GM12878 (cell line): ENCODE measurements at places on chromosomes 2 and 18.

DNA sequence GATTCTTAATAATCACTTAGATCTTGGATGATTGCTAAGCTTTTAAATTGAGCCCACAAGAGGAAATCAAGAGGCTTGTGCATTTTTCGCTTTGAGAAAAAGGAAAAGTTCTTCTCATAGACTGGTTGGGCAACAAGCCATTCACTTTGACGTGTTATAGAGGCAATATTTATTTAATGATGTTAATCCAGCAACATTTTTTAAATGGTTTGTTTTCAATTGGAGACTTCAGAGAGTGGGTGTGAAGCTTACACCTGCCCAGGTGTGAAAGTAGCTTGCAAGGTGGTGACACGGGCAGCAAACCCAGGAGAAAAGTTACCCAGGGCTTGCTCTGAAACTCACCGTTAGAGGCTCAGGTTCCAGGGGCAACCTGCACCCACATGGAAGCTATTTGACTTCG, 858.9 kb downstream of the GALR1 start:
- no peak for DNase-seq

GRCh38 chr2:220046507-220046906, 419.1 kb downstream of the SLC4A3 start:
- no peak for DNase-seq

GRCh38 chr2:217527590-217528202, 475.1 kb downstream of the TNS1 start:
- DNase-seq = no peak

- no peak for DNase-seq
These were observed 20.1 kb downstream of the ASAP2 start for GRCh38 chr2:9226458-9227380.

DNA sequence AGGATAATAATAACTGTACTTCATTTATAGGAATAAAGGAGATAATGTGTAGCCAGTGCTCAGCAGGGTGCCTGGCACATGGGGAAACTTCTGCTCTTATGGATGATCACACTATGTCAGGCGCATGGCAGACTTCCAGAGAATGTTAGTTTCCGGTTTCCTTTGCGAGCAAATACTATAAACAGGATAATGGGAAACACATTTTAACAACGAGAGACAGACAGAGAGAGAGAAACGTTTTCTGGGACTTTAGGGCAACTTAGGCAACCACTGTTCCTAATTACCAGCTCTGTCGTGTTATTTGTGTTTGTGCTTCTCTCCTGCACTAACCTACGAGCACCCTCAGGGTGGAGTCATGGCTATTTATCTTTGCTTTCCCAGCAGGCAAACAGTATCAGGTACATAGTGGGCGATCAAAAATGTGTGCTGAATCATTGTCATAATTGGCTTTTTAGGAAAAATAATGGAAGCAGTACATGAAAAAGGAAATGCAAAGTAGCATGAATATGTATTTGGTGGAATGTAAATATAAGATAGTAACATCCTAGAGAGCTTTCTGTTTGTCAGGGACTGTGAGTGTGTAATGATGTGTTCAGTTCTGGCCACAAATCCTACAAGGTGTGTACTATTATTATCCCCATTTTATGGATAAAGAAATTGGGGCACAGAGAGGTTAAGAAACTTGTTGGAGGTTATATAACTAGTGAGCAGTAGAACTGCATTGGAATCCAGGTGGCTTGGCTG, 36.8 kb upstream of the IGFBP2 start:
- no peak for DNase-seq

DNA sequence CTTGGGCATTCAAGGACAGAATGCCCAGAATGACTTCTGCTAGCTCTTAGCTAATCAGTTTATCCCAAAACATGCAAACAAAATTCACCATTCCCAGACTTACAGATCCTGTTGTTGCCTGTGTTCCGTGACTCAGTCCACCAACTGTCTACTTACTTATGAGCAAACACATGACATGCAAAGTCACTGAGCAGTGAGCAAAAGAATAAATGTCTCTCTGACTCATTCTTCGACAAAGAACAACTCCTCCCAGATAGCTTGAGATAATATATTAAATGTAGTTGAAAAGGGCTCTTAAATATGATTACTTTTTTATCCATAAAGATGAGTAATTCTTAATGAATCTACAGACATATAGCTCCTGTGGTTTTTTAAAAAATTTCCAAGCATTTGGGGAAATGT, 9.0 kb upstream of the CREG2 start:
- DNase-seq = no peak

- no peak for DNase-seq
These were observed 231.2 kb upstream of the RAB6C start for GRCh38 chr2:129748250-129748649.

DNA sequence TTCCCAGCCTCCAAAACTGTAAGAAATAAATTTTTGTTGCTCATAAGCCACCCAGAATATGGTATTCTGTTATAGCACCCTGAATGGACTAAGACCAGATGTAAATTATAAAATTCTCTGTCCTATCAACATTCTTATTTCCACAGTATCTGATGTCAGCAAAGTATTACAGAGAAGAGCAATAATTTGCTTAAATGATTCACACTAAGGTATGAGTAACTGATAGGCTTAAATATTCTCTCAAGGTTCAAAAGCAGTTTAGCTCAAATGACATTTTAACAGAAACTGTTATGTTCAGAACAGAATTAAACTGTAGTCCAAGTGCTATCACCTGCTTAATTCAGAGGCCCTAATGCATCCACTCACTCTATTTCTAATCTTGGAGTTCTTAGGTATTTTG, 12.8 kb downstream of the SESTD1 start:
- no peak for DNase-seq

- DNase-seq = no peak
These were observed 37.6 kb upstream of the MGAT5 start for GRCh38 chr2:134216152-134216829.

DNA sequence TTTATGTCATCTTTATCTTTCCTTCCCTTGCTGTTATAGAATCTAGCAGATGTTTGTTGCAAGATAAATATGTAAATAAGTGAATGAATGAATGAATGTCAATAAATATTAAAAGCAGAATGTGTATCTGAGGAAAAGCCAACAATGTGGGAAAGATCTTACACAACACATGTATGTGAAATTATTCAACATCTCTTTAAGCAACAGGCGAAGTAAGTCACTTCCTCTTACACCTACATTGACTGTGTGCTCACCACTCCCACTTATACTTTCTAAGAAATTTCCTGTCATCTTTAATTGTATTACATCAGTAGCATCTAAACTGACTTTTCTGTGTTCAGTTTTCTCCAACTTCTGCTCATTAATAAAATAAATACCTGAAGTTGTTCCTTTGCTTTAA, 43.0 kb downstream of the RAD51AP2 start:
- DNase-seq = no peak

DNA sequence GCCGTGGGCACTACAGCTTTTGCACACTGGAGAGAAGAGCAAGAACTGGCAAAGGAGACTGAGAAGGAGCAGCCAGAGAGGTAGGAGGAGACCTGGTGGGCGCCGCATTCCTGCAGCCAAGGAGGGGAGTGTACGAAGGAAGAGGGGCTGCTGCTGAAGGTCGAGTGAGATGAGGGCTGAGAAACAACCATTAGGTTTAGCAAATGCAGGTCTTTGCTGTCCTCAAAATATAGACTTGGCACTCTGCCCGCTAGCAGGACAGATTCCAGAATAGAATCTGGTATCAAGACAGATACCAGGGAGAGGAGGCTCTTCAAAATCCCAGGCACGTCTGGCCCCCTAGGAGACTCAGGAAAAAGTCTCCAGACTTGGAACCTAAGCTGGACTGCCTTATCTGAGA, 83.0 kb downstream of the TGOLN2 start:
- no peak for DNase-seq

DNA sequence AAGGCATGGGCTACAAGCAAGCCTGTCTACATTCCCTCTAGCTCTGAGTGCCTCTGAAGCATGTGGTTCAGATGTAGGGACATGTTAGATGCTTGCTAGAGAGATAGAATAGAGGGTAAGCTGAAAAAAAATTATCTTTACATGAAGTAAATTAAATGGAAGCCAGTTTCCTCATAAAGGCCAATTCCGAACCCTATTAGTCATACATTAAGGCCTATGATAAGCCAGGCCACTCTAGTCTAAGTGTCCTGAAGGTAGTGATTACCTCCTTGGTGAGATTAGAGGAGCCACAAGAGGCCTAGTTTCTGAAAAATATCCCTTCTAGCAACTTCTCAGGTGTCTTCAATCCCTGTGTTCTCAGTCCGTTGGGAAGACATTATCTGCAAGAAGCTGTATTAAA, 72.4 kb upstream of the NPAS2 start:
- no peak for DNase-seq

GRCh38 chr2:37623406-37623805, 48.0 kb downstream of the CDC42EP3 start:
- no peak for DNase-seq

GRCh38 chr18:32509111-32509510, 38.4 kb upstream of the GAREM1 start:
- no peak for DNase-seq

DNA sequence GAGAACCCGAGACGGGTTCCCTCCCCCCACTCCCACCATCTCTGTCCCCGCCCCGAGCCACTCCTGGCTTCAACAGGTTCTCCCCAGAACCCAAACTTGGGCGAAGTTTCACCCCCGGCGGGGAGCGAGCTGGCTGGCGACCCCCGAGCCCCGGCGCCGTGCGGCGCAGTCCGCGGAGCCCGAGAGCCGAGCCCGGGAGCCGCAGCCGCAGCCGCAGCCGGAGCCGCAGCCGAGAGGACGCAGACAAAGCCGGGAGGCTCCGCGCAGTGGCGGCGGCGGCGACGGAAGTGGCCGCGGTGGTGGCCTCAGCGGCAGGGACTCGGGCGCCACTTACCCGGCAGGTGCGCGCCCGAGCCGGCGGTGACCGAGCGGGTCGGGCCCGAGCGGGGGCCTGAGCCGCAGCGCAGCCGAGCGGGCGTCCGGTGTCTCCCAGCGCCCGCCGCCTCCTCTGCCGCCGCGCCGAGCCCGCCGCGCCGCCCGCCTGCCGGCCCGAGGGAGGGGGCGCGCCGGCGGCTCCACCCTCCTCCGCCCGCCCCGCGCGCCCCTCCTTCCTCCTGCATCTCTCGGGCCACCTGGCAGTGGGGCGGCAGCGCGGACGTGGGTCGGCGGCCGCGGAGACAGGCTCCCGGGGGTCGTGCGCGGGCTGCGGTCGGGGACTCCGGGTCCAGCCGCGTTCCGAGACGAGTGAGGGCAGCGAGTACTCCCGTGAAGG, at the start of gene ECEL1:
Gene ECEL1, minus strand, starts transcription at position 450 of the 712 bp plus-strand sequence. CDS start 1,181 bp downstream, outside the sequence.
- no peak for DNase-seq

DNA sequence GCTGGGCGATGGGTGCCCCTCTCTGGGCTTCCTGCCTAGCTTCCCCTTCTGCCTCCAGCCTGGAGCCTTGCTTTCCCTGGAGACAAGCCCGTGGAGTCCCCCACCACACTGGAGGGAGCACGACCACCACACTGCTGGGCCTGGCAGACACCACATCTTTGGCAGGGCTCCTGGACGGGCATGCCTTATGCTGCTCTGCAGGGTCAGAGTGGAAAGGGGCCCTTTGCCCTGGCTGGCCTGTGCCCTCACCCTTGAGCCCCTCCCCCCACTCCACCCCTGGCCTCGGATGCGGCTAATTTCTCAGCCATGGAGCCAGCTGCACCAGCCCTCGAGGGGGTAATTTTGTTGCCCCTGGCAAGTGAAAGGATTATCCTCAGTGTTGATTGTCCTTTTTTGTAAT, 194.5 kb downstream of the LOXHD1 start:
- DNase-seq = no peak

DNA sequence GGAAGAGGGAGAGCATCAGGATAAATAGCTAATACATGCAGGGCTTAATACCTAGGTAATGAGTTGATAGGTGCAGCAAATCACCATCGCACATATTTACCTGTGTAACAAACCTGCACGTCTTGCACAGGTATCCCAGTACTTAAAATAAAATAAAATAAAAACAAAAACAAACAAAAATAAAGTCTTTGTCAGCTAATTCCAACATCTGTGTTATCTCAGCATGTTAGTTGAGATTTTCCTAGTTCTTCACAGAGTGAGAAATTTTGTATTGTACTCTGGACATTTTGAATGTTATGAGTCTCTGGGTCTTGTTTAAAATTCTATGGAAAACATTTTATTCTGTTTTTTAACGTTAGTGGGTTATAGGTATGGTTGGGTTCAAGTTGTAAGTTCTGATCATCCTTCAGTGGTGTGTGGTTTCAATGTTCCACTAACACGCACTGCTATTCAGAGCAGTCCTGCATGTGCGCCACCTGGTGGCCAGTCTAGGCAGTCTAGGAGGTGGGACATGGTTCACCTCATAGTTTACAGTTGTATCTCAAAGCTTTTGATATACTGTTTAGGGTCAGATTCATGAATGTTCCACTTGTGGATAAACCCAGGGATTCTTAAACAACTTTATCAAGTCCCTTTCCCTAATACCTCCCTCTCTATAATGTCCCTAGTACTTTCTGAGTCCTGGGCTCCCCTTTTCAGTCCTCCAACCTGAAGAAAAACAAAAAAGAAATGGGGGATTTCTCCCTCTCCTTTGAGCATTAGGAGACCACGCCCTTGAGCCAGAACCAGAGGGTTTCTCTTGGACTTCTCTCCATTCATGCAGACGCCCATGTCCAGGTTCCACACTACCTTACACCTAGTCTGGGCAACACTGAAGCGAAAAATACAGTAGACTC, 213.4 kb upstream of the GATA6 start:
- peak; percentile 4 for DNase-seq

GRCh38 chr2:240109386-240109785, 26.7 kb downstream of the COPS9 start:
- DNase-seq = no peak

GRCh38 chr18:32237049-32237448, 47.2 kb downstream of the MEP1B start:
- DNase-seq = no peak

- no peak for DNase-seq
These were observed 126.5 kb downstream of the TTC32 start for GRCh38 chr2:19775315-19775714.

- no peak for DNase-seq
These were observed 97.0 kb upstream of the SLC35G4 start for GRCh38 chr18:11512096-11513025.

GRCh38 chr2:203786549-203787351, 80.3 kb downstream of the CD28 start:
- DNase-seq = no peak

DNA sequence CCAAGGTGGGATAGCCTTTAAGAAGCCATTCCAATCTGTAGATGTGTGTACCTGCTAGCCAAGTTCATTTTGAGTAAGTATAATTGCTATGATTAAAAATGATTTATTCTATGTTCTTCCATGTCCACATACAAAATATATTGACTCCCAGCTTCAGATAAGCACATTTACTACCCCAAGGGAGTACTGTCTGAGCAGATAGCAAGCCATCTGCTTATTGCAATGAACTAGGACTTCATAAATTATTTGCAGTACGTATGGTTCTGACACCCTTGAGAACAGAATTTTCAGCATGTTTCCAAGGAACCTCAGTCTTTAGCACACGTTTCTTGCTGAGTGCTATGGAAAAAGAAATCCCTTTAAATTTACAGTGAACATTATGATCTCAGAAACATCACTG, 28.2 kb downstream of the ABCG5 start:
- DNase-seq = no peak

DNA sequence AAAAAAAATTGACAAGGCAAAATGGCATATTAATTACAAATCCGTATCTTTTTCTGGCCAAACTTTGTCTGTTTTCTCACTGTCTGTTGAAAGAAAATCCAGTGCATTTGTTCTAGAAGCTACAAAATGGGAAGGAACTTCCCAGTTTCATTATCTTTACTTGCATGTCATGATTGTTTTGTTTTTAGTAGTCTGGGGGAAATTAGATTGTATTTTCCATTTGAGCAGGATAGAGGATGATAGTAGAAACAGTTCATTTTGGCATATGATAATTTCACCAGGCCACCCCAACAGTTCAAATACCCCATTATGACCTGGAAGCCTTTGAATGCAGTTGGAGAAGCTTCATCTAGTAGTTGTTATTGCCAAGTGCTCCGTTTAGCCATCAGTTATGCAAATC, 77.5 kb upstream of the RANBP2 start:
- DNase-seq = no peak
